Ascending aorta (tissue), 2 donors: ENCODE measurements at places on chromosomes 4 and X.

DNA sequence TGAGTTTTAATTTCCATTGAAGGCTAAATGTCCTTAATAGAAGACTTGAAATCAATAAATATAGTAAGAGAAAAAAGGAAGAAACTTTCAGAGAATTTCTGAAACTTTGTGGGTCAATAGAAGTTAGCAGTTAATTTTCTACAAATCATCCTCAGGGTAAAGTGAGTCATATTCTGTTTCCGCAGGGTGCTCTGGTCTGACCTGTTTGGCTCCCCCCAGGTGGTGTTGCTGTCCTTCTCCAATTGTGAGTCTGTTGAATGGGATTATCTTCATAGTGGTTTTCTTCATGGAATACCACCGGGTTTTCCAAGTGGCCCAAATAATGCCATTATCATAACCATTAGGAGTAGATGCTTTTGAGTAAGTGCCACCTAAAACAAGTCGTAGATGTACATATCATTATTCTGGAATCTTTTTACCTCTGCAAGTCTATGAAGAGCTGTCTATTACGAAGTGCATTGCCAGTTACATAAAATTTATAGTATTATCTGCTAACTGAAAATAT lies 7.7 kb downstream of the FGG start:
- no peak for DNase-seq

GRCh38 chr4:10623862-10624261 lies 60.7 kb downstream of the CLNK start:
- no peak for DNase-seq

GRCh38 chr4:7722766-7723387 lies 216.8 kb downstream of the AFAP1 start:
- DNase-seq, result no peak

DNA sequence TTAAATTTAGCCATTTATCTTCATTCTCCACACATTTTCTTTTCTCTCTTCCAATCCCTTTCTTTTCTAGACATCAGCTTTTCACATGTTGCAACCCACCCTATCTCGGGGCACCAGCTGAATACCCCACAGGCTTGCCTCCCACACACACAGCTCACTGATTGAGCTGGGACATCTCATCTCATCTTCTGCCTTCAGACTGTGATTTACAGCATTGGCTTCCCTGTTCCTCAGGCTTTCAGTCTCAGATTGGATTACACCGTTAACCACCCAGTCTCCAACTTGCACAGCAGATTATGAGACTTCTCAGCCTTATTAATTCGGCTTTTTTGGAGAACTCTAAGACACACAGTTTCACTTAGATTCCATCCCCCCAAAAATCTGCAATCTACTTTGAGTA lies 93.7 kb downstream of the PRSS12 start:
- DNase-seq, result no peak
